ENCODE measurements at places on chromosomes 7 and 10.

- no peak for DNase-seq
Measured at GRCh38 chr7:37039131-37039749, 314.9 kb upstream of the AOAH start.

DNA sequence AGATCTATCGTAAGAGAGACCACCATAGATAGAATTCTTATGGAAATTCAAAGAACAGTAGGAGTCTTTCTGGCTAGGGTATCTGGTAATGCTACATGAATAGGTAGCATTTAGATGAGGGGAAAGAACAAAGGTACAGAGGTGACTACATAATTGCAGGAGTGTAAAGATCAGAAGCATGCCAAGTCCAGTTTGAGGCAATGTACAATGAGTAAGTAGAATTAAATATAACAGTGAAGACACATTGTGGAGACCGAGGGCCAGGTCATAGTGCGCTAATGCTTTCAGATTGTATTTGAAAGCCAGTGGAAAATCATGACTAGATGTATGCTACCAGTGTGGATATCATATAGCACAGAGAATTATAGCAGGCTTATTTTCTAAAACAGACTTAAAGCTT, 1611.6 kb upstream of the LRRTM3 start:
- no peak for DNase-seq

DNA sequence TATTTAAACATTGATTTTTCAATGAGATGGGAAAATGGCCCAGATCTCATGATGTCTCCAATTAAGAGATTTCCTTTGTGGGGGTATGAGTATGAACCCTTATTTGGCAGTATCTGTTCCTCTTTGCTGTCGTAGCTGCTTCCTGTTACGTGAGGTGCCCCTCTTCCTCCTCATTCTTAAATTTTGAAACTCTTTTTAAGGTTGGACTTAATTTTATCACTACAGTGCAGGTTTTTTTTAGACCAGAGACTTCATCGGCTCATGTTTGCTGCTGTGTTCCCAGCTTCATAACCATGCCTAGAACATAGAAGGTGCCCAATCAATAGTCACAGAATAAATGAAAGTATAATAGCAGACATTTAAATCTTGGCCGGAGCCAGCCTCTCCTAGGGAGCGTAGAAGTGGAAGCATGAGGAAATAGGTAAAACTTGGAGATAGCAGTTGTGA, 2.4 kb downstream of the MIOS start:
- DNase-seq, result no peak

DNA sequence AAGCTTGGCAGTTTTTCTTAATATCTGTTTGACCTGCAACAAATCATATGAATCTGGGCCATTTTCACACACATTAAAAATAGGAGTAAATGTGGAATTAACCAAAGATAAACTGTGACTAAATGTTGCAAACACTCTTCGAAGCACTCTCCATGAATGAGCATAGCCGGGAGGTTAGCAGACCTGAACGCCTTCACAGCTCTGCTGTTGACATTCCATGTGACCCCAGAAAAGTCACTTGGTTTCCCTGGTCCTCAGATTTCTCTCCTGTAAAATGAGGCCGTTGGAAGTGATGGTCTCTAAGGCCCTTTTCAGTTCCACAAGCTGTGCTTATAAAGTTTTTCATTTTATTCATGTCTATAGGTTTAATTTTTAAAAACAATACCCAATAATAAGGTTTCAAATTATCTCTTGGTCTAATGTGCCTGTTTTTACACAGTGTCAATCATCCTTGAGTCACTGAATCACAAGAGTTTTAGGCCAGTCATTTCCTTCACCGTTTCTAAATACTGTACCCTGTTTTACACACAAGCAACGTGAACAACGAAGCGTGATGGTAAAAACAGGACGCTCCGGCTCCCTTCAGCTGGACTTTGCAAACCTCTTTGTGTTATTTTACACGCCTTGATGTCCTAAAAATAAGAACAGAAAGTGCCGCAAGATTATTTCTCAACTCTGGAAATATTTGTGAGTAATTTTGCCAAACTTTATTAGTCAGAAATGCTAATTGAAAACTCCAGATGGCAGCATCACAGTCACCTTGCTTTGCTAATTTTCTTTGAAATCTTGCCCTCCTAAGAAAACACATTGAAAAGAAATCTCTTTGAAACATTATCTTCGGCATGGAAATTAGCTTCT, 38.6 kb upstream of the MET start:
- DNase-seq, result no peak

- DNase-seq, result no peak
Measured at GRCh38 chr7:41183741-41184140, 519.1 kb downstream of the INHBA start.

- no peak for DNase-seq
Measured at GRCh38 chr7:93031795-93032194, 86.0 kb downstream of the SAMD9 start.

- no peak for DNase-seq
Measured at GRCh38 chr10:80122746-80123145, 9.8 kb upstream of the PLAC9 start.

DNA sequence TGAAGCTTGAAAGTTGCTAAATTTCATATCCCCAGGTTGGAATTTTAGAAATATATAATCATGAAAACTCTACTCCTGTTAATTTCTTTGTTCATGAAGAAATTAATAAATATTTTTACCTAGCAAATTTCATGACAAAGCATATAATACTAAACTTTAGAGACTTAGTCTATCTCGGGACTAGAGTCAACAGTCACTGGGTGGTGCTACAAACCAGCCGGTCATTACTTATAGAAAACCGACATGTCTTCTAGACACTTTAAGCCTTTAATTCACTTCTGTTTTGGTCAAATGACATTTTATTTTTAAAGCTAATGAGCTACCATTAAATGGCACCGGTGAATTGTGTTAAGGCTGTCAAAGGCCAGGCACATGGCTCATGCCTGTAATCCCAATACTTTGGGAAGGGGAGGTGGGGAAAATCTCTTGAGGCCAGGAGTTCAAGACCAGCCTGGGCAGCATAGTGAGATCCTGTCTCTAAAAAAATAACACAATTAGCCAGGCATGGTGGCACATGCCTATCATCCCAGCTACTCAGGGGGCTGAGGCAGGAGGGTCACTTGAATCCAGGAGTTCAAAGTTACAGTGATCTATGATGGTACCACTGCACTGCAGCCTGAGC, 270.1 kb downstream of the CACNA2D1 start:
- DNase-seq, result no peak

- no peak for DNase-seq
Measured at GRCh38 chr10:124032971-124033886, 60.2 kb downstream of the CHST15 start.

GRCh38 chr7:47757921-47758411, 176.1 kb upstream of the TNS3 start:
- no peak for DNase-seq

DNA sequence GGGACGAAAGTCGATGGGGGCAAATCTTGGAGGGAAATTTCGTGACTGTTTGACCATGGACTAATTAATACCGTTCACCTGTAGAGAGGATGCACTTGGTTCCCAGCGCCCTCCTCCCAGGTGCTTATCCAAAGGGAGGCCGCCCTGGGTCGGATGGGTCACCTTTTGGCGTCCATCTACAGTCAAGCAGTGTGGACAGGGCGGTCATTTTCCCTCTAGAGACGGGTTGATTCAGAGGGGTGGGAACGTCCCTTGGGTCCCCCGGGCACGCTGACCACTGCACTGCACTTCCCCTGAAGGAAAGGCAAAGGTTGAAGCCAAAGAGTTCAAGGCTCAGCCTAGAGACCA, 2.0 kb downstream of the PRR15 start:
- DNase-seq, result peak; percentile 17

DNA sequence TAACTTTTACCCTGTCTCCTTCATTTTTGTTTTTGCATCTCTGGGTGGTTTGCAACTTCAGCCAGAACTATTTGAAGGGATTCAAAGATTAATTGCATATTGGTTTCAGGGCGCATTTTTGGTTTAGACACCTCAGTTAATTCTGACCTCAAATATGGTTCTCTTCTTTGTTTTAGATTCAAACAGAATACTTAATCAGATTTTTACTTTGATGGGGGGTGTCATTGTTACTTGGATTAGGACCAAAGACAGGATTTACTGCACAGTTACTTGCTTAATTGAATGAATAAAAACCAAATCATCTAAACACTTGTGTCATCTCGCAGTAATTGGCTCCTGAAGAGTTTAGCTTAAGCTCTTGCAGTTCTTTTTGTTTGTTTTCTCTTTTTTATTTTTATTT, 100.9 kb downstream of the PHTF2 start:
- DNase-seq, result no peak

GRCh38 chr10:12471135-12471534, 121.8 kb downstream of the CAMK1D start:
- DNase-seq, result no peak

GRCh38 chr10:34587680-34588019, 227.4 kb downstream of the PARD3 start:
- DNase-seq, result no peak

- DNase-seq, result no peak
Measured at GRCh38 chr7:3649250-3649649, 348.2 kb downstream of the SDK1 start.

- no peak for DNase-seq
Measured at GRCh38 chr10:116071453-116072148, 201.4 kb downstream of the GFRA1 start.

- peak; percentile 49 for DNase-seq
Measured at GRCh38 chr7:157502701-157503111, 165.9 kb downstream of the DNAJB6 start.

DNA sequence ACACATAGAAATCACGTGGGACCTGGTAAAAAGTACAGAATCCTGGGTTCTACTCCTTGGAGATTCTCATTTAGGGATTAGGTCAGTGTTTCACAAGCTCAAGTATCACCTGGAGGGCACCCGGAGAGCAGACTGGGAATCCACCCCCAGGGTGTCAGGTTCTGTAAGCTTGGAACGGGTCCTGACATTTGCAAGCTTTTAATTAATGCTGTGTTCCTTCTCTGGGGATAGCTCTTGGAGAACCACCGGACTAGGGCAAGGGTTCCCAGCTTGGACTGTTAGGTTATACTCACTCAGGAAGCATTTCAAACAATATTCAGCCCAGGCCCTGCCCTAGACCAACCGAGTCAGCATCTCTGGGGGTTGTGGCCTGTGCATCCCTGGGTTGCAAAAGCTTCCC, 23.0 kb downstream of the TCF7L2 start:
- DNase-seq, result no peak

DNA sequence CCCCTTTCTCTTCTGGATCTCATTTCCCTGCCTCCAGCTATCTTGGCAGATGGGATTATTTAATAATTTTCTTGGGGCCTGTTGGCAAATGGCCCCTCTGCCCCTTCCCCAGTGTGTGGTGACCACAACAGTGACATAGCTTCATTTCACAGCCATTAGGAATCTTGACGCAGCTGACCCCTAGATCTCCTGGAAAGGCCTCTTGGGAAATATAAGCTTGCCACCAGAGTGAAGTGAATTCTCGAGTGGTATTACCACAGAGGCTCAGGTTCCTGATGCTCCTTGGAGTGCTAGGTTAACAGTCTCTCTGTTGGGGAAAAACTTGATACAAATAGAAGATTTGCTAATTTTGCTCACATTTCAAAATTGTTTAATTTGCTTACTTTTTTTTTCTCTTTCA, 57.8 kb downstream of the AUTS2 start:
- no peak for DNase-seq
